Stimulated activated CD8-positive, alpha-beta memory T cell treated with anti-CD3 and anti-CD28 coated beads, Interleukin-7, amount 100 ng/mL, for 1 hour (primary cell): ENCODE measurements at places on chromosomes 7 and 10.

DNA sequence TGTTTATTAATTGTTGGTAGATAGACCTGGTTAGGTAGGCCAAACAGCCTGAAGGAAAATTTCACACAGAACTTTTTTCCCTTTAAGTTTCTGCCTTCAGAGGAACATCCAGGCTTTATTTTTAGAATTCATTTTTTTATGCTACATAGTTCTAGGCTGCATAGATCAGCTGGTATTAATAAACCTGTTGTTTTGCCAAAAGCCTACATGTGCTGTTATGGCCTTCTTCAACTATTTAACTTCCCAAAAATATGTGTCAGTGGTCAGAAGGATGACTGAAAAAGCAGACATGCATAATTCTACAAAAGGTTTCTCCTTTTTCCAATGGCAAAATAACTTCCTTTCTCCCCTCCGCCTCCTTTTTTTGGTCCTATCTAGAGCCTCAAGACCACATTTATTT is 303.0 kb upstream of the DKK1 start:
- DNase-seq = no peak

GRCh38 chr7:80279760-80280159 is 145.1 kb downstream of the GNAI1 start:
- DNase-seq = no peak

DNA sequence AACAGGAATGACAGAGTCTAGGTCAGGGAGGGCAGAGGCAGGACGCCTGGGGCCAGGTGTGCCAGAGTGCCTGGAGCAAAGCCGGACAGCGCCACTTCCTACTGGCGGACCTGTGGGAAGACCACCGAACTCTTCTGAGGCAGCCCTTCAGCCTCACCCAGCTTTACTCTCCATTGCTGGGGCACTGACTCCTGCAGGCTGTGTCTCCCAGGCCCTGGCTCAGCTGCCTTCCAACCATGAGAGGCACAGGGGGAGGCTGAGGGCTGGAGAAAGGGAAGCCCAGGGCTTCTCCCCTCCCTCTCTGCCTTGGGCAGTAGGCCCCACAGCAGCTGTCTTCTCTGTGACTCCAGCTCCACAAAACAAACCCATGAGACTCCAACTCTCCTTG is 139.6 kb upstream of the UNC5B start:
- DNase-seq = no peak

GRCh38 chr10:456486-456885 is 233.0 kb downstream of the DIP2C start:
- no peak for DNase-seq

- no peak for DNase-seq
Observed at GRCh38 chr10:49299816-49300139, 808 bp downstream of the C10orf71 start.

DNA sequence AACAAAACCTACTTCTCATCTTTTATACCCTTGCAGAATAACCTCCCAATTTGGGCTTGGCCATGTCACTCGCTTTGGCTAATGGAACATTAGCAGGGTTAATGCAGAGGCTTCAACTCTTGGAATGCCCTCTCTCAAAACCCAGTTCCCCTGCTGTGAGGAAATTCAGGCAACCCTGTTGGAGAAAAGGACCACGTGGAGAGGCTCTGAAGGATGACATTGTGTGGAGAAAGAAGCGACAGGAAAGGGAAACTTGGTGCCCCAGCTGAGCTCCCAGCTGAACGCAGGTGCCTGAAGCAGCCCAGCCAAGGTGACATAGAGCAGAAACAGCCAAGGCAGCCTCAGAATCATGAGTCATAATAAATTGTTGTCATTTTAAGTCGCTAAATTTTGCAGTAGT is 214.2 kb upstream of the GHITM start:
- no peak for DNase-seq

DNA sequence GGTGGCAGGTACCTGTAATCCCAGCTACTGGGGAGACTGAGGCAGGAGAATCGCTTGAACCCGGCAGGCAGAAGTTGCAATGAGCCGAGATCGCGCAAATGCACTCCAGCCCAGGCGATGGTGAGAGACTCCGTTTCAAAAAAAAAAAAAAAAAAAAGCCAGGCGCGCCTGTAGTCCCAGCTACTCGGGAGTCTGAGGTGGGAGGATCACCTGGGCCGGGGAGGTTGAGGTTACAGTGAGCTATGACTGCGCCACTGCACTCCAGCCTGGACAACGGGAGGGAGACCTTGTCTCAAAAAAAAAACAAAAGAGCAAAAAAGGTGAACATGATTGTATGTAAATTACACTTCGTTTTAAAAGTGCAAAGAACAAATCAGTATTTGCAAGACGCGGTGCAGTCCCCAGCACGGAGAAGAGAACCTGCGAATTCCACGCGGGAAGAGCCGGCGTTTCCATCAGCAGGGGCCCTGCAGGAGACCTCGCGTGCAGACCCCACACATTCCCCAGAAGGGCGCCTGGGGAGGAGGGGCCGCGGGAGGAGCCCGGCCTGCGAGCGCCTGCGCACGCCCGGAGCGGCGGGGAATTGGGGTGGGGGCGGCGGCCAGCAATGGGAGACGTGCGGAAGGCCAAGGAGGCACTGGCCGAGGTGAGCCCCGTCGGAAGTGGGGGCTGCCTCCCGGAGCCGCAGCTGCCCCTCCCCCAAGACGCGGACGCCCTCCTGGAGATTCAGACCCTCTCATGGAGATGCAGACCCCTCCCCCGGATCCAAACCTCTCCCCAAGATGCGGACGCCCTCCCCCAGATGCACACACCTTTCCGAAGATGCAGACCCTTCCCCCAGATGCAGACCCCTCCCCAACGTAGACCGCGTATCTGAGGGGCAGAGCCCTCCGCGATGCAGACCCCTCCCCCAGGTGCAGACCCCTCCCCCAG is 16.7 kb upstream of the SUN1 start:
- no peak for DNase-seq

- DNase-seq = no peak
Observed at GRCh38 chr7:98322331-98323270, 41.1 kb downstream of the BRI3 start.

DNA sequence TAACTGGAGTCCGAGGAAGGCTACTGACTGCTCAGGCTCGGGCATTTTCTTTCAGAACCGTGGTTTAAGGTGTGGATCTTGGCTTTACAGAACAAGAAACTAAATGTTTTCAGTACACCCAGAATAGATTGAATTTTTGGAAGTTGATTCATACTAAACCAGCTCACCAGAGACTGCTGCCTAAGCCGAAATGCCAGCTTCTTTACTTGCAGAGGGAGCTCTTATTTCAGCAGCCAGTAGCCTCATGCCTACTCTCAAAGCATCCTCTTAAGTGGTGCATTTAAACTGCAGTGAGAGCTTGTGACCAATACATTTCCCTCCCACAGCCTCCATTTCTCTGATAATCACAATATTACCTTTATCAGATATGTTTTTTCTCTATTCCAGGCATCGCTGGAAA is 615.1 kb downstream of the SUGCT start:
- DNase-seq = no peak

DNA sequence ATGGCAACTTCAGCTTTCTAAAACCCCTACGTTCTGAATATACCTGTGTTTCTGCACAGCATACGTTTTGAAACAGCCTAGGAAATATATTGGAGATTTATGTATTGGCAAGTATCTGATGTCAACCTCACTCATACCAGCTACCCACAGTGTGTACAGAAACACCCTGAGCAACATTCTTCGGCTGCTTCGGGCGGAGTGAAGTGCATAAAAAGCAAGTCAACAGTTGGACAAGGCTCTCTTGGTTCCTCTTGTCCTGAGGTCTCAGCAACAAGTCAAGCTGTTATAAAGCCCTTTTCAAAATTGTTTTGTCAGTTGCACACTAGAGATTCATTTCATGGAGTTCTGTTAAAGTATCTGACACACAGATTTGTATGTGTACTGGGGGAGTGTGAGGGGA is 40.0 kb upstream of the PAPSS2 start:
- no peak for DNase-seq

DNA sequence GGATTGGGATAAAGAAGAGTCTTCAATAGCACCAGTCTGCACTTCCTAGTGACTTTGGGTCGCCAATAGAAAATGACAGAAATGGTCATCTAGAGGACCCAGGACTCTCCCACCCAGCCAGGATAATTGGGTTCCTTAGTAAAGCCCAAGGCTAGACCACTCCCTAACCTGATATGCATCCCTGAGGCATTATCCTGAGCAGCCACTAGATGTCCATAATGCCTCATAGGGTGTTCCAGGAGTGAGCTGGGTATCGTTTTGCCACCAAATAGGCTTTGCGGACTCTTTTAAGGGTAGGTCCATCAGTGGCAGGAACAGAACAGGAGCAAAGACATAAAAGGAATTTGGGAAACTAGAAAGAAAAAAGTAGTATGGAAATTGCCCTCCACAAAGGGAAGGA is 4.5 kb upstream of the LRRC4 start:
- DNase-seq = no peak

DNA sequence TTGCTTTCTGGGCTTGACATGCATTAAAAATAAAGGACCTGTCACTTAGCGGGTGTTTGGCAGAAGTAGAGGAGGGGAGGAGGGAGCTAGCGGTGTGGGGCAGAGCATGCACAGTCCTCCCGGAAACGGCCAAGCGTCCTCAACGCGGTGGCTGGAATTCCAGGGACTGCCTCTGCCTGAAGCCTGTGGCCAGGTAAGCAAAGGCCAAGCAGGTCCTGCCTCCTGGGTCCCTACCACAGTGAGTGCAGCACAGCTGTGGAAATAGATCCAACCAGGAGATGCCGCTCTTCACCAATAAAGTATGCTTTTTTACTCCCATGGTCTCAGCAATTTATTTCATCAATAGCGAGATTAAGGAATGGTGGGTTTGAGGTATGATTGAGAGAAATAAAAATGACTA is 323.4 kb downstream of the WDR37 start:
- no peak for DNase-seq

- no peak for DNase-seq
Observed at GRCh38 chr7:2523461-2523936, 3.9 kb downstream of the LFNG start.

- no peak for DNase-seq
Observed at GRCh38 chr7:32890010-32890792, 1.4 kb downstream of the KBTBD2 start.

- no peak for DNase-seq
Observed at GRCh38 chr10:58023341-58024073, 244.2 kb downstream of the IPMK start.

GRCh38 chr10:91410638-91411371 is 661 bp downstream of the HECTD2 start:
- DNase-seq = no peak

DNA sequence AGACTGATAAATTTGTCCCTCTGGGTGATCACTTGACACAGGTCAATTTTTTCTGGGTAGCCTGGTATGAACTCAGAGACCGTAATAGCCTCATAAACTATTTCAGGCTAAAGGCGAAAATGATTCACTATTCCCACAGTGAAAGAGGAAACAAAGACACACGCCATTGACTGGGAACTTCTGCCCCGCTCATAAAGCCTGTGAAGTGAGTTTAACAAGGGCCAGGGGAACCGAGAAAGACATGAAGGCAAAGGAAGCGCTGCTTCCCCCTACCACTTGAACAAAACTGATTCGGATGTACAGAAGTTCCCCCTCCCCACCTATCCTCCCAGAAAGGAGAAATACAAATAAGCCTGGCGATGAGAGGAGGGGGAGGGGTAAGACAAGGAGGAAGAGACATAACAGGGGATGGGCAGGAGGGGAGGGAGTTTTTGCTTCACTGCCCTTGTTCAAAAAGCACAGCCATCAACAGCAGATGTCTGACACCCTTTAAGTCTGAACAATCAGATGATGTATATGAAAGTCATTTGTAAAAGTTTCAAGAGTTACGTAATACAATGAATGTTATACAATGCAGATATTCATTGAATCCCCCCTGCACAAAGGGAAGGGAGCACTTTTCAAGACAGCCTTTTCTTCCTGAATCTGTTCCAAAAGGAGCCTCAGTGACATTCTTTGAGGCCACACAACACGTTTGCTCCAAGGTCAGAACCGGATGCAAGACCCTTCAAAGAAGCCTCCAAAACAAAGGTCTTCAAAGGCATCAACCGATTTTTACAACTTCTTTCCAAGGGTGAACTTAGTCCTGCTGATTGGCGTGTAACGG is 734 bp downstream of the ABCB4 start:
- no peak for DNase-seq

GRCh38 chr10:21511946-21512572 is 13.4 kb downstream of the SKIDA1 start:
- no peak for DNase-seq
